ENCODE measurements at places on chromosomes 16 and 17. TPM values are rescaled to one million over a fixed set of nuclear protein-coding genes. Genes with fewer than 3 reads are reported as not detected.

The OR3A3 gene
- not detected for total RNA-seq

The RGS11 gene
- 5.5 TPM for total RNA-seq

The MMP25 gene
- 5.9 TPM for total RNA-seq

The TRIM16 gene
- total RNA-seq, result 18.9 TPM

The TBC1D16 gene
- total RNA-seq, result 84.3 TPM

The TBC1D3E gene
- not detected for total RNA-seq

The SPNS2 gene
- total RNA-seq, result not detected

The TBC1D3 gene
- 0.18 TPM for total RNA-seq

The NKD1 gene
- 6.7 TPM for total RNA-seq

All from endodermal cell (in vitro differentiated cells).